Amygdala (tissue), 56 donors: ENCODE measurements at places on chromosomes 11 and 22.

DNA sequence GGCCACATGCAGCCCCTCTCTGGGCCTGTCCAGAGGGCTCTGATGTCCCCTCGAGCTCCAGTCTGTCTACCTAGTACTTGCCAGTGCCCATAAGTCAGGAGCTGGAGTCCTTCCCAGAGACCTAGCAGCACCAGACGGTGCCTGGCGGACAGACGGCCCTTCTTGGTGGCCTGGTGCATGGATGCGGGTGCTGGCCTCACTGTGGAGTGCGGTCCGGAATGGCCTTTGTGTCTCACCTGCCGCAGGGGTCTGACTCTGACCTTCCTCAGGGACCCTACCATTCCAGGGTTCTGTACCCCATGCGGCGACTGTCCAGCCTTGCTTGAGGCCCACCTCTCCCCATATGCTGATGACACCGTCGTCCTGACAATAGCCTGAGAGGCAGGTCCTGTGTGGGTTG lies 29.4 kb upstream of the SMIM38 start:
- DNase-seq: no peak

DNA sequence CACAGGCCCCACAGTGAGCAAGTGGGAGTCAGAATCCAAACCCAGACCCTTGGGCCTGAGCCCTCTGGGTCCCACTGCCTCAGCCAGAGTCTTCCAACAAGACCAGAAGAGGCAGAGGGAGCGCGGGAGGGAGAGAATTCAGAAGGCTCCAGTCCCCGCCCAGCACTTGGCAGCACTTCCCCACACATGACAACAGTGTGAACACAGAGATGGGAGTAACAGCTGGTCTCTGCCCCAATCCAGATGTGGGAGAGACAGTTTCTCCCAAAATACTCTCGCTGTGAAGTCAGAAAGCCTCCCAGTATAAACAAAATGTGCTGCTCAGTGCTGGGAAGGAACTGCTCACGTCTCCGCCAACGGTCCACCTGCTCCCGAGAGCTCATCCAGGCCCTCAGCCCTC lies 219.9 kb downstream of the MN1 start:
- DNase-seq: peak; percentile 37

- no peak for DNase-seq
Measured at GRCh38 chr11:102382384-102382783, 35.4 kb downstream of the BIRC2 start.

GRCh38 chr11:69361466-69361865 lies 67.5 kb downstream of the MYEOV start:
- DNase-seq: no peak

DNA sequence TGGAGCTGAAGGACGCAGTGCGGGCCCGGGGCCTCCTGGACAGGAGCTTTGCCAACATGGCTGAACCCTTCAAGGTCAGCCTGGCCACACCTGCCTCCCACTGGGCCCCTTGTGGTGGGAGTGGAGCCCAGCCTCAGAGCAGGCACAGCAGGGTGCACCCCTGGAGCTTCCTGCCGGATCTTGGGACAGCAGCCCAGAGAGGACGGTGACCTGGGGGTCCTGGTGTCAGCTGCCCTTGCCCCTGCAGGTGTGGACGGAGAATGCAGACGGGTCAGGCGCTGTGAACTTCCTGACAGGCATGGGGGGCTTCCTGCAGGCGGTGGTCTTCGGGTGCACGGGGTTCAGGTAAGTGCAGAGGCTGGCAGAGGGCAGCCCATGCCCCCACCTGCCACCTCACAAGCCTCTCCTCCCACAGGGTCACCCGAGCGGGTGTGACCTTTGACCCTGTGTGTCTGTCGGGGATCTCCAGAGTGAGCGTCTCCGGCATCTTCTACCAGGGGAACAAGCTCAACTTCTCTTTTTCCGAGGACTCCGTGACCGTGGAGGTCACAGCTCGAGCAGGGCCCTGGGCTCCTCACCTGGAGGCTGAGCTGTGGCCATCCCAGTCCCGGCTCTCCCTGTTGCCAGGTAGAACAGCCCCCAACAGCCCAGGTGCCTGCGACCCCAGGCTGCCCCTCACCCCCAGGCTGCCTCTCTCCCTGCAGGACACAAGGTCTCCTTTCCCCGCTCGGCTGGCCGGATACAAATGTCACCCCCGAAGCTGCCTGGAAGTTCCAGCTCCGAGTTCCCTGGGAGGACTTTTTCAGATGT lies 5.1 kb downstream of the PGGHG start:
- no peak for DNase-seq

DNA sequence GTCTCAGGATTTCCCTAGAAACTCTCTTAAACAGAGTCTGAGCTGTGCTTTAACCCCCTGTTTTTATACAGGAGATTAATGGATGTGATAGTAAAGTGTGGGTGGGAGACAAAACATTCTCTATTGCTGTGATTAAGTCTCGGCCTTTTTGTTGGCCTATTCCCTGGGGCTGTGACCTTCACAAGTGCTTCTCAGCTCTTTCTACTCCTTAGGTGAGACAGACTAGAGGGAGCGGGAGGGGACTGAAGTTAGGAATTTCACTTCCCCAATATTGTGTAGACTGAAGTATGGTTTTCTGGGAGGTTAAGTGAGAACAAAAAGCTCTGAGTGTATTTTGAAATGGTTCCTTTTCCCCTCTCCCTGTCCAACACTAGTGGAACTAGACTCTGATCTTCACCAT lies 29.8 kb upstream of the OR8B8 start:
- no peak for DNase-seq

- no peak for DNase-seq
Measured at GRCh38 chr11:117861151-117862018, 15.1 kb downstream of the FXYD6 start.
